Caki2 (cell line): ENCODE measurements at places on chromosomes 6 and 20. TPM values are rescaled to one million over a fixed set of nuclear protein-coding genes. Genes with fewer than 3 reads are reported as not detected.

Gene SIRPG
- total RNA-seq = not detected in 2 replicates

Gene RUNX2
- 1.3 and 2.7 TPM in 2 replicates for total RNA-seq

Gene SLC22A7
- total RNA-seq = not detected in 2 replicates

Gene HDAC2
- total RNA-seq = 109 and 133 TPM in 2 replicates

Gene ULBP1
- 0.57 and 0.64 TPM in 2 replicates for total RNA-seq

Gene MDFI
- total RNA-seq = 0.35 TPM in 1 of 2 replicates, not detected in the other

Gene IMPG1
- total RNA-seq = not detected in 2 replicates

Gene SLC17A3
- total RNA-seq = 1.5 and 29.5 TPM in 2 replicates

Gene NKX2-2
- not detected in 2 replicates for total RNA-seq

Gene FOXF2
- total RNA-seq = 6.8 and 14.1 TPM in 2 replicates

Gene PI3
- total RNA-seq = not detected in 2 replicates

Gene RPP40
- 24.2 and 41.0 TPM in 2 replicates for total RNA-seq

Gene TRIM26
- total RNA-seq = 46.4 and 73.6 TPM in 2 replicates

Gene CPXM1
- total RNA-seq = not detected in 2 replicates

Gene HLA-G
- not detected in 2 replicates for total RNA-seq

Gene ASXL1
- 17.3 and 25.7 TPM in 2 replicates for total RNA-seq

Gene ZC2HC1B
- not detected in 2 replicates for total RNA-seq

Gene POU5F1
- 0.09 and 26.0 TPM in 2 replicates for total RNA-seq

Gene ZFP57
- not detected in 2 replicates for total RNA-seq

Gene CD24
- 922 and 985 TPM in 2 replicates for total RNA-seq
